Activated CD4-positive, alpha-beta memory T cell treated with anti-CD3 and anti-CD28 coated beads for 36 hours (primary cell): ENCODE measurements at places on chromosomes 1 and 21. TPM values are rescaled to one million over a fixed set of nuclear protein-coding genes. Genes with fewer than 3 reads are reported as not detected.
A peak's percentile ranks its signal among the peaks of the same experiment; 100 is the strongest.

GRCh38 chr1:104092698-104093097 lies 343.0 kb downstream of the AMY1C start:
- H3K4me3 ChIP-seq = no peak overlapping the region
- no peaks in the 10 kb centered on the region for H3K27me3 ChIP-seq
- no peaks in the 10 kb centered on the region for H3K4me1 ChIP-seq
- DNase-seq = no peak

DNA sequence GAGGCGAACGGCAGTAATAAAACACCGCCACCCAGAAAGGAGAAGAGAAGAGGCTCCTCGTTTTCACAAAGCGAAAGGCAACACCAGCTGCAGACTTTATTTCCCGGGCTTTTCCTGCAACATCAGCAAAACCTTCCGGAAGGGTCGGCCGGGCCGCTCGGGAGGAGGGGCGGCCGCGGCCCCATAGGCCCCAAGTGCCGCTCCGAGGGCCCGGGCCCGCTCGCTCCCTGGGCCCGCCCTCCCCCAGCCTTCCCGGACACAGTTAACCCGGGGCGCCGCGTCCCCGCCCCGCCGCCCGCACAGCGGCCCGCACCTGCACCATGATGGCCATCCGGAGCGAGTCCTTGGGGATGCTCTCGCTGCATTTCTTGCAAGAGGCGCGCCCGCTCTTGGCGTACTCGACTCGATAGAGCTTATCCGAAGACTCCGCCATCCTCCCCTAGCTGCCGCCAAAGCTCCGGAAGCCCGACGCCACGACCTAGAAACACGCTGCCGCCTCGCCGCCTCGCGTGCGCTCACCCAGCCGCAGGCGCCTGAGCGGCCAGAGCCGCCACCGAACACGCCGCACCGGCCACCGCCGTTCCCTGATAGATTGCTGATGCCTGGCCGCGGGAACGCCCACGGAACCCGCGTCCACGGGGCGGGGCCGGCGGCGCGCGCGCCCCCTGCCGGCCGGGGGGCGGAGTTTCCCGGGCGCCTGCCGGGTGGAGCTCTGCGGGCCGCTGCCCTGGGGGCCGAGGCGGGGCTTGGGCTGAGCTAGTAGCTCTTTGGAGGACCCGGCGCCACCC lies at the start of gene PARP1:
Gene PARP1 (minus strand): TSS at position 597 of the 788 bp plus-strand sequence. CDS start 164 bp downstream, at position 433.
- H3K4me1 ChIP-seq = peaks cover 37% of the 10 kb centered on the region
- DNase-seq = peak; percentile 93
- no peaks in the 10 kb centered on the region for H3K27me3 ChIP-seq
- H3K36me3 ChIP-seq = peaks cover 16% of the 10 kb centered on the region

DNA sequence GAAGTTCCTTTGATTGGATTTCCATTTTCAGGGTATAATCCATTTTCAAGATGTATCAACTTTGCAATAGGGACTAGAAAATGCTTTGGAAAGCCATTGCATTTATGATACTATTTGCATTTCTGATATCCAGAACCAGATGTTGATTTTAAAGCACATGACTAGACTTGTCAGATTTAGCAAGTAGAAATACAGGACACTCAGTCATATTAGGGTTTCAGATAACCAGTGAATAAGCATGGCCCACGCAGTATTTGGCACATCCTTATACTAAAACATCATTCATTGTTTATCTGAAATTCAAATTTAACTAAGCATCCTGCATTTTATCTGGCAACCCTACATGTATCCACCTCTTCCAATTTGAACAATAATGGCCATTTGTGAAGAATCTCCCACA lies 113.3 kb upstream of the DPT start:
- no peak for DNase-seq
- no peaks in the 10 kb centered on the region for H3K36me3 ChIP-seq
- H3K27me3 ChIP-seq = peaks cover 6% of the 10 kb centered on the region

GRCh38 chr21:30994932-30995331 lies 43.3 kb downstream of the KRTAP19-8 start:
- no peak overlapping the region for H3K4me3 ChIP-seq
- no peak overlapping the region for H3K27ac ChIP-seq
- no peaks in the 10 kb centered on the region for H3K36me3 ChIP-seq
- no peaks in the 10 kb centered on the region for H3K4me1 ChIP-seq
- no peak for DNase-seq
- H3K27me3 ChIP-seq = no peaks in the 10 kb centered on the region

- peaks cover 4% of the 10 kb centered on the region for H3K36me3 ChIP-seq
- no peak overlapping the region for H3K4me3 ChIP-seq
- no peak for DNase-seq
- H3K4me1 ChIP-seq = peaks cover 89% of the 10 kb centered on the region
- H3K27ac ChIP-seq = no peak overlapping the region
These were observed 28.3 kb downstream of the ARID1A start for GRCh38 chr1:26724118-26724517.

Gene CFH
- total RNA-seq = 2.7 TPM
